ENCODE measurements at places on chromosomes 16 and 17.

- DNase-seq: no peak
These were observed 152.0 kb downstream of the LGALS9B start for GRCh38 chr17:20315311-20315710.

GRCh38 chr17:72075995-72076677 is 44.7 kb upstream of the SOX9 start:
- no peak for DNase-seq

DNA sequence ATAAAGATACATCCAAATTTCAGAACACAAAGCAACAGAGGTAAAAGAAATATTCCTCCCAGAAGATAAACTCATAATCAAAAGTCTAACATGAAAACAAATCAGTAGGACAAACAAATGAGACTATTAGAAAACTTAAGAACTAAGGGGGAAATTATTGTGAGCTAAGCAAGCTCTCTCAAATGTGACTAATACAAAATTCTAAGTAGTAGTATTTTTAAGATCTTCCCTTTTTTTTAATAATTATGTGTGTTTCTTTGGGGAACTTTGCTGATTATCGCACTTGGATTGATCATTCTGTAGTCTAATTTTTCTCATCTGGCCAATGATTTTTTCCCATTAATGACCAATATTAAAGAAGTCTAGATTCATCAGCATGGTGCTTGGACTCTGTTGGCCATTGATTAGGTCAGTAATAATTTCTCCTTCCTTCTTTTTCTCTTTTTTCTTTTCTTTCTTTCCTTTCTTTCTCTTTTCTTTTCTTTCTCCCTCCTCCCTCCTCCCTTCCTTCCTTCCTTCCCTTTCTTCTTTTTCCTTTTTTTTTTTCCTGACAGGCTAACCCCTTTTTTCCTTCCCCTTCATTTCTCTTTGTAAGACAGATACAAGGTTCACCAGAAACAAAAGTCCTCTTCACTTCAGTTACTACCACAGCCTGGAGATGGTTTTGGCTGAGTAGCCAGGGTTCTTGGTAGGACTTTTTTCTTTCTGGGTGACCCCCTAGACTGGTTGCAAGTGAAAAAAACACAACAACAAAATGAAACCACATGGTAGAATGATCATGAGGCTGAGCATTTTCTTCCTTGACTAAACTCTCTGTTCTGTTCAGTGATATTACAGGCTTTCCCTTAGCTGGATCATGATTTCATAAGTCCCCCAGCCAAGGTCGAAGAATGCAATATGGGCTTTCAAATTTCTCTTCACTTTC is 2.9 kb upstream of the ABCA6 start:
- no peak for DNase-seq

GRCh38 chr17:10149573-10150399 is 48.6 kb downstream of the GAS7 start:
- DNase-seq: peak; percentile 82

DNA sequence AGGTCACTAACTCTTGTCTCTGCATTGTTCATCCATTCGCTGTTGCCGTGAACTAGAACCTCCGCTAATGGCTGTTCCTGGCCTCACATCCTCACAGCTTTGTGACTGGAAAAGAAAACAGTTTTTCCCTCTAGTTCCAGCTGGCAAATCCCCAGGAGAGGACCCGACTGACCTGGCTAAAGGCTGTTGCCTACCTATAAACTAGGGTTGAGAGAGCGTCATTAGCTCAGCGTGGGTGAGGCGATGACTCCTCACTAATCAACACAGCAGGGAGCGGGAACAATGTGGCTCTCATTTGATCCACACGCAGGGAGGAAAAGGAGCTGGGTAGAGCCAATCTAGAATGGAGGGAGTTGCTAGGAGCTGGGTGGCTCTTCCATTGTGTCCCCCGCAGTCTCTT is 282.1 kb upstream of the IRX5 start:
- no peak for DNase-seq

GRCh38 chr17:55356434-55357328 is 65.0 kb downstream of the MMD start:
- DNase-seq: peak; percentile 6
